ENCODE measurements at places on chromosomes 12 and 14.
A peak's percentile ranks its signal among the peaks of the same experiment; 100 is the strongest.

DNA sequence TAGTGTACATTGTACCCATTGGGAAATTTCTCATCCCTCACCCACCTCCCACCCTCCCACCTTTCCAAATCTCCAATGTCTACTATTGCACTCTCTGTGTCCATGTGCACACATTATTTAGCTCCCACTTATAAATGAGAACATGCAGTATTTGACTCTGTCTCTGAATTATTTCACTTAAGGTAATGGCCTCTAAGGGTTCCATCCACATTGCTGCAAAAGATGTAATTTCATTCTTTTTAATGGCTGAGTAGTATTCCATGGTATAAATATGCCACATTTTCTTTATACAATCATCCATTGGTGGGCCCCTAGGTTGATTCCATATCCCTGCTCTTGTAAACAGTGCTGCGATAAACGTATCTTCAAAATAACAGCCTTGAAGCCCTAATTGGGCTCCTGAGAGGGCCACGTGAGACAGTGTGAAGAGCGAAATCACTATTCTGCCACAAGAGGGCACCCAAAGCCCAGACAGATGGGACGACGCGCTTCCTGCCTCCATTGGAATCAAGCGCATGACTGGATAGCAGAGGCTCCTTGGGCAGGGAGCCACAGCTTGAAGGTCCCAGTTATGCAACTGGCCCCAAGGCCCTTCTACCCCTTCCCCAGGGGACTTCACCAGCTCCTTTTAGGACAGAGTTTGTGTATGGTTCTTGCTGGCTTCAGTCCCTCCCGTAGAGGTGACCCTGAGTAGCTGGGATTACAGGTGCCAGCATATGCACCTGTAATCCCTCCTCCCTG, 21.3 kb upstream of the CD27 start:
- DNase-seq: peak; percentile 23

- no peak for DNase-seq
These were observed 6.2 kb downstream of the AMN start for GRCh38 chr14:102928412-102929240.

GRCh38 chr14:54343272-54344121, 53.3 kb upstream of the CDKN3 start:
- DNase-seq: no peak

GRCh38 chr14:63432888-63433552, 110.2 kb downstream of the PPP2R5E start:
- DNase-seq: no peak

GRCh38 chr14:69326611-69327010, 66.7 kb downstream of the GALNT16 start:
- no peak for DNase-seq

- DNase-seq: no peak
These were observed 34.9 kb downstream of the ZDHHC17 start for GRCh38 chr12:76798864-76799263.

GRCh38 chr12:131863711-131864396, 30.6 kb upstream of the ULK1 start:
- no peak for DNase-seq

DNA sequence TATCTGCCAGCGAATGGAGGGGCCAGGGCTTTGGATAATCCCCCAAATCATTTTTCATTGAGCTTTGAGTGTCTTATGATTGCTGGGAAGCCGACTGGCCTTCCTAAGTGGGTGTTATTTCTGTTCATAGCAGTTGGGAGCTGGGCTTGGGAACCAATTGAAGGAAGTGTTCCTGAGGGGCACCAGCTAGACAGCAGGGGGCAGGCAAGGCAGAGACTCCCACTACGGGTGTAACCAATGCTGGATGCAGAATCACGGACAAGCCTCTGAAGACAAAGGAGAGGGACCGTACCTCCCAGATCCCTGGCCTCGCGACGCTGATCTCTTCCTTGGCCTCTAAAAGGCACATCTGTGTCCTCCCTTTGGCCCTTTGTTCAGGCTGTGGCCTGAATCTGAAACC, 149.0 kb upstream of the PRMT8 start:
- peak; percentile 51 for DNase-seq

- no peak for DNase-seq
These were observed 91.1 kb downstream of the SCARB1 start for GRCh38 chr12:124772289-124773170.

DNA sequence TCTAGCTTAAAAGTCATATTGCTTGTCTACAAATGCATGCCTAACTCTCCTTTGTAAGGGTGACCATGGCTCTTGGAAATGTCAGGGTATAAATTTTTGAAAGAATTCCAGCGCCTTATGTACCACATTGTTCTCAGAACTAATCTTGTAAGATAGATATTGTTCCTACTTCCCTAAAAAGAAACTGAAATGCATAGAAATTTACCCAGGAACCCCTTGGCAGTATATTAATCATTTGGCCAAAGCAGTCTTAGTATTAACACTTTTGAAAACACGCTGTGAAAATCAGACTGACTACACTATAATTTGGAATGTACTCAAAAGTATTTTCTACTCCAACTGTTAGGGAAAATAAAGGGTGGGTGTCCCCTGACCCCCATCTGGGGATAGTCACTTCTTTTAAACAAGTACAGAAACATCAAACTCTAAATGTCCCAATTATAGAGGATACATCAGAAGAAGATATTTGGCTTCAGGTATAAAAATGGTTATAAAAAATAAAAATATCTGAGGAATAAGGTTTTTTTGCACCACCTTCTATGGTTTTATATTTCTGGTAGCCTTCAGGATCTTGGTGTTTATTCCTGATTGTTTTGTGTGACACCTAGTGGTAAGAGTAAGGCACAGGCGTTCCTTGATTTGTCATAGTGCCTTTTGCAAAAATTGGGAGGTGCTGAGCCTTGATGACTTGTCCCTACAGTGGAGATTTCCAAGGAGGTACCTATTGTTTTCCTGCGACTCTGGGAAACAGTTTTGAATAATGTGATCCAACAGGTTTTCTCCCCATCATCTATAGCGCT, 2.2 kb upstream of the NFKBIA start:
- no peak for DNase-seq

GRCh38 chr14:74621556-74621955, 9.5 kb upstream of the LTBP2 start:
- no peak for DNase-seq

- no peak for DNase-seq
These were observed 106.0 kb downstream of the FAR2 start for GRCh38 chr12:29255042-29255441.

Data from amygdala (tissue), 56 donors.